ENCODE measurements at places on chromosomes 2 and 18.
A peak's percentile ranks its signal among the peaks of the same experiment; 100 is the strongest.

- no peak for DNase-seq
These were observed 5.6 kb upstream of the IMP4 start for GRCh38 chr2:130336877-130337734.

GRCh38 chr2:67660871-67661270 is 263.7 kb downstream of the ETAA1 start:
- no peak for DNase-seq

- no peak for DNase-seq
These were observed 5.7 kb downstream of the GREB1 start for GRCh38 chr2:11539317-11540147.

GRCh38 chr2:200156166-200156835 is 150.2 kb upstream of the SPATS2L start:
- no peak for DNase-seq

DNA sequence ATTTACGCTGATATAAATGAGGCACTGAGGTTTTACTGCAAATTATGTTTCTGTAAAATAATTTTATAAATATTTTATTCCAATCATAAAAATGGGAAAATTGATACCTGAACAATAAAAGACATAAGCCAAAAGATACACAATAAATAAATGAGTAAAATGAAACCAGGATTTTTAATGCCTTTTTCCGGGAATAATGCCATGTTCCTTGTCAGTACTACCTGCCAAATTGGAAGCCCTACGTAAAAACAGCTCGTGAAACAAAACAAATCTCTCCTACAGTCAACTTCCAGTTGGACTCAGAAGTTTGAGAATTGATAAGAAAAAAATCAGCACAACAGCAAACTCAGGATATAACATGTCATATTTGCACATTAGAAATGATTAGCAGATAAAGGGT is 18.0 kb downstream of the GALNT3 start:
- DNase-seq, result no peak

DNA sequence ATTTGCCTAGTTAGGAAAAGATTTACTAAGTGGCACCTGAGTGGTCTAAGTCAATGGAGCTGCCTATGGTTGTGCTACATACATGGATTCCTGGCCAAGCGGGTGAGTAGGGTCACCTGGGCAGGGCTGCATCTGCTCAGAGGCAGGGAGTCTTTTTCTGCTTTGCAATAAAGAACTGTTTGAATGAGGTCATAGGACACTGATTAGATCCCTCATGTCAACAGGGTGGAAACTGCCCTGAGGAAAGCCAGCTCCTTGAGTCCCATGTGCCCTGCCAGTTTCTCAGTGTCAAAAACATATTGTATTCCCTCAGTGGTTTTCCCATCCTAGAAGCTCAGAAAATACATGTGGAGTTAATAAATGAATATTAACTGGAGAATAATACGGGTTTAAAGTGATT is 4.6 kb downstream of the LAMA3 start:
- no peak for DNase-seq

DNA sequence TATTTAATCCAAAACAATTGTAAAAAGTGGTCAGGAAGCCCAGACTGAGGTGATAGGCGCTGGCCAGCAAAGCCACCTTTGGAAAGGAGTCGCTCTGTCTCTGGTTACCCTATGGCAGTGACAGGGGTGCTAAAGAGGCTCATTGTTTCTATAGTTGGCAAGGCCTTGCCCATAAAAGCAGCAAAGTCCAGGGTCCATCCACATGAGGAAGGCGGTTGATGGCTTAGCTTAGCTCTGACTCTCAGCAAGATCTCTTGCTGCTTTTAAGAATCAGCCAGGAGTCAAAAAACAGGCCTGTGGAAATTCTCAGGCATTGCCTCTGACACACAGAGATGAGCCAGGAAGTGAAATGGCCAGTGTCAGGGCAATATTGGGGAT is 57.8 kb upstream of the CYP26B1 start:
- DNase-seq, result no peak

DNA sequence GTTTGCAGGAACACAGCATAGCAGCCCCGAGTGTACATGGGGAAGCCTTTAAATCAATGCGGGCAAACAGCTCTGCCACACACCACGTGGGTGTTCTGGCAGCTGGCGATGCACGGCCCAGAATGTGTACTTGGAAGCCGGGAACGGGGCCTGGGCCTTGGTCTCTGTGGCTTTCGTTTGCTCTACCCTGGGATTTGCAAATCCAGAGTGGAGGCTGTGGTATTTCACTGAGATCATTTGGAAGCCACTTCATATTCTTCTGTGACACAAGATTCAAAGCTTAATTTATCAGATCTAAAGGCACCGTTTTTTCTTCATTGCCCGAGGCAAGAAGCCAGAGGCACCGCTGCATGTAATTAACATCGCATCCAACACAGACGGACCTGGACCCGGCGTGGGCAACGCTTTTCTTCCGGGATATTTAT is 246.3 kb upstream of the MYT1L start:
- DNase-seq, result no peak

DNA sequence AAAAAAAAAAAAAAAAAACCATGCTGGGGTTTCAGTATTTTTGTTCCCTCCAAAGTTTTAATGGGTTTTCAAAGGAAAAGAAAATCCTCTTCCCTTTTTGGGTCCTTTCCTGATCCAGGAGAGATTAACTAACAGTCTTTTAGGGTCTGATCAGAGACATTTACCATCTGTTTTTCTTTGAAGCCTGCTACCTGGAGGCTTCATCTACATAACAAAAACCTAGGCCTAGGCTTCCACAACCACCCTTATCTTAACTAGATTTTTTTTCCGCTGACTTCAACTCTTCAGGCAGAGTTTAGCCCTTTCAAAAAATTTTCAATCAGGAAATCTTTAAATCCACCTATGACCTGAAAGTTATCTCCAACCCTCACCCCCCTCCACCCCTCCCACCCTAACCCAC is 154.7 kb downstream of the MBD2 start:
- DNase-seq, result no peak

GRCh38 chr2:236568068-236568921 is 1.3 kb upstream of the ACKR3 start:
- DNase-seq, result peak; percentile 46

DNA sequence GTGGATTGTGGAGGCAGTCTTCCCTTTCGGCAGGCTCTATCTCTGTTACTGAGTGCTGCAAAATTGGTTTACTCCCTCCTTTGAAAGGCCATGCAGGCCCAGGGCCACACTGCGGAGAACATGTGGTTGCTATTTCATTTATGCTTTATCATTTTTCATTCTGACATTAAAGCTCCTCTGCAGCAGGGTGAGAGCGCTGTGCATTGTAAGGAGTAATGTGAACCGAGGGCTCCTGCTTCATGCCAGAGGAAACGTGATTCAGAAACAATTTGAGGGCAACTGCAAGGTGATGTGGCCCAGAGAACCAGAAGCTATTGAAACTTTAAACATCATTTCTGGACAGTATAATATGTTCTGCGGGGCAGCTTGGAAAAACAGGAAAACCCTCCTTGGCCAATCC is 341.6 kb upstream of the NT5C1B start:
- no peak for DNase-seq

DNA sequence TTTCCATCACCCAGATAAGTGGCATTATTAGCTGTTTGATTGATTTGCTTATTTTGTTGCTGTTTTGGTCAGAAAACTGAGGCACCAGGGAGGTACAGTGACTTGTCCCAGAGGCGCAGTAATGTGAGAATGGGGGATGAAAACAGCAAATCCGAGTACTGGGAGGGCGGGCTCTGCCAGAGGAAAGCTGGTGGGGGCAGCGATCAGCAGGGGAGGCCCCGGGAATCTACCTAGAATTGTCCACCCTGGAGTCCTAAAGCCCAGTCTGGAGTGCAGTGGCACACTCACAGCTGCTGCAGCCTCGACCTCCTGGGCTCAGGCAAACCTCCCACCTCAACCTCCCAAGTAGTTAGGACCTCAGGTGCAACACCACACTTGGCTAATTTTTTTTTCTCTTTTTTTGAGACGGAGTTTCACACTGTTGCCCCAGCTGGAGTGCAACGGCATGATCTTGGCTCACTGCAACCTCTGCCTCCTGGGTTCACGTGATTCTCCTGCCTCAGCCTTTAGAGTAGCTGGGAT is 17.0 kb upstream of the PTMA start:
- DNase-seq, result no peak

Measured in GM19239 (cell line).